ENCODE measurements at places on chromosomes 3 and 15. TPM values are rescaled to one million over a fixed set of nuclear protein-coding genes. Genes with fewer than 3 reads are reported as not detected.

DNA sequence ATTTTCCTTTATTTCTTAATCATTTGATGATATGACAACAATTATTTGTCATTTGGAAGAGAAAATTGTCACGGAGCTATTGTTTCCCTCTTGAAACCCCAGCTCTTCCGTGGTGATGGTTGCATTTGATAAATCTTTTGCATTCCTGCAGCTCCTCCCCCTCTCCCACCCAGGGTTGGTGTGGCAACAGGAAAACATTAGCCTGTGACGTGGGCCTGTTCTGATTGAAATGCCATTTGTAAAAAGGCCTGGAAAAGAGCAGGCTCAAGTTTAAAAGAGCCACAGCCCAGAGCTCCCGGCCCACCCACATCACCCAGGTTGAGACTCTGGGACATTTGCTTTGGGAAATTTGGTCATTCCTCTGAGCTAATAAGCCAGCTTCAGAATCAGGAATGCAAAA, 282.5 kb downstream of the RPLP1 start:
- H3K4me1 ChIP-seq, result no peaks in the 10 kb centered on the region
- no peaks in the 10 kb centered on the region for H3K27me3 ChIP-seq
- H3K4me3 ChIP-seq, result no peak overlapping the region
- no peak for DNase-seq
- H3K36me3 ChIP-seq, result no peaks in the 10 kb centered on the region

- no peak for DNase-seq
- no peak overlapping the region for H3K27ac ChIP-seq
- H3K36me3 ChIP-seq, result no peaks in the 10 kb centered on the region
These were observed 39.1 kb upstream of the TM4SF19 start for GRCh38 chr3:196377321-196377720.

GRCh38 chr3:184040010-184040409, 8.5 kb downstream of the HTR3D start:
- H3K4me1 ChIP-seq, result no peaks in the 10 kb centered on the region
- no peaks in the 10 kb centered on the region for H3K36me3 ChIP-seq
- no peak overlapping the region for H3K4me3 ChIP-seq
- no peaks in the 10 kb centered on the region for H3K27me3 ChIP-seq
- H3K27ac ChIP-seq, result no peak overlapping the region
- no peak for DNase-seq

- no peaks in the 10 kb centered on the region for H3K36me3 ChIP-seq
- no peak for DNase-seq
- no peaks in the 10 kb centered on the region for H3K27me3 ChIP-seq
- H3K27ac ChIP-seq, result no peak overlapping the region
These were observed 77.2 kb downstream of the SCN10A start for GRCh38 chr3:38738630-38739395.

GRCh38 chr15:34603095-34603494, 19.6 kb upstream of the GOLGA8B start:
- no peaks in the 10 kb centered on the region for H3K27me3 ChIP-seq
- H3K4me1 ChIP-seq, result no peaks in the 10 kb centered on the region
- H3K27ac ChIP-seq, result no peak overlapping the region
- H3K4me3 ChIP-seq, result no peak overlapping the region

DNA sequence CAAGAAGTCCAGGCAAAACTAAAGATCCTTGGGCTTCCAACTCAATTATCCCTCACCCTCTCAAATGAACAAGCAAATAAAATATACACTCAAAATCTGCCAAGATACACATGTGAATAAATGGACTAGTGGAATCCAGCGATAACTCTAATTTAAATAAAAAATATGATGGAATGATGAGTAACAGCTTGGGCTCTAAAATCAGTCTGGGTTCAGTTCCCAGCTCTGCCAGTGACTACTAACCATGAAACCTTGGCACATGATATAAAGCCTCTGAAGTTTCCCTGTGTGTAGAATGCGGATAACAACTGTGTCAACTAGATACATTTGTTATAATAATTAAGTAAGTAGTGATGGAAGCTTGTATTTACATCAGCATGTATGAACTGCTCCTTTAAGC, 81.3 kb downstream of the CADPS start:
- H3K27ac ChIP-seq, result no peak overlapping the region
- no peak overlapping the region for H3K4me3 ChIP-seq
- no peaks in the 10 kb centered on the region for H3K27me3 ChIP-seq

GRCh38 chr3:182420741-182421140, 372.6 kb upstream of the ATP11B start:
- H3K4me3 ChIP-seq, result no peak overlapping the region
- DNase-seq, result no peak
- no peaks in the 10 kb centered on the region for H3K36me3 ChIP-seq
- no peak overlapping the region for H3K27ac ChIP-seq
- no peaks in the 10 kb centered on the region for H3K27me3 ChIP-seq

ITIH4 gene
- 14.3 TPM for total RNA-seq

DNA sequence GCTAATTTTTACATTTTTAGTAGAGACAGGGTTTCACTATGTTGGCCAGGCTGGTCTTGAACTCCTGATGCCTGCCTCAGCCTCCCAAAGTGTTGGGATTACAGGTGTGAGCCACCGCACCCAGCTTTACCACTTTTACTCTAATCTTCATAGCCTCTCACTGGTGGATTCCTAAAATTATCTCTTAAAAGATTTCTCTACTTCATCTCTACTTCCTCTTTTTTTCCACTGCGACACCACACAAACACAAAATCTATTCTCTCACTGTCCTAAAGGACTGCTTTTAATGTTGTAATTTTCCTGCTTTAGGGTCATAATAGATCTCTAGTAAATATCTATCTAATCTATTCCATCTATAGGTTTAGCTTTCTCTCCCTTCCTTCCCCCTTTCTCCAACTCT, 34.0 kb upstream of the TBL1XR1 start:
- H3K4me1 ChIP-seq, result no peaks in the 10 kb centered on the region
- H3K27ac ChIP-seq, result no peak overlapping the region
- H3K36me3 ChIP-seq, result no peaks in the 10 kb centered on the region
- DNase-seq, result no peak
- no peaks in the 10 kb centered on the region for H3K27me3 ChIP-seq

DUOXA1 gene
- total RNA-seq, result not detected

METTL6 gene
- total RNA-seq, result 7.8 TPM

Data from gastrocnemius medialis (tissue), 4 donors.